ENCODE measurements at places on chromosomes 1 and 21. TPM values are rescaled to one million over a fixed set of nuclear protein-coding genes. Genes with fewer than 3 reads are reported as not detected.

TACSTD2 gene
- 58.5 TPM for polyA plus RNA-seq

FAM167B gene
- polyA plus RNA-seq, result 10.8 TPM

RGS13 gene
- polyA plus RNA-seq, result not detected

FCRL5 gene
- 0.14 TPM for polyA plus RNA-seq

DNA sequence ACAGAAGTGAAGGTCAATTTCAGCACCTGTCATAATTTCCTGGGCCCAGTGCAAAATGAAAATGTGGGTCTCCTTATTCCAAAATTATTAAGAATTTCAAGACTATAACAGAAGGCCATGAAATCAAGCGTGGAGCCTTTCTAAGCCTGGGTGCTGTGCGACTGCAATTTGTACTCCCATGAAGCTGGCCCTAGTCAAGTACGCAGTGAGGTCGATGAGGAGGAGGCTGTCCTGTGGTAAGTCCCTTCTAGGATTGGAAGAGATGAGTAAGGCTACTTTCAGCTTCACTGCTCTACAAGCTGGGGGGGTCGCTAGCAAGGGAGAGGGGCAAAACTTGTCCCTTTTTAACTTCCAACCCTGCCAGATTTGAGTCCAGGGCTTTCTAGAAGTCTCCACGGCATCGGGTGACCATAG, 410 bp upstream of the NUDC start:
- DNase-seq, result no peak

- no peak for DNase-seq
These were observed 13.1 kb upstream of the VAMP4 start for GRCh38 chr1:171754971-171755370.

GRCh38 chr1:210234329-210234757, 1.7 kb downstream of the SERTAD4 start:
- no peak for DNase-seq

DNA sequence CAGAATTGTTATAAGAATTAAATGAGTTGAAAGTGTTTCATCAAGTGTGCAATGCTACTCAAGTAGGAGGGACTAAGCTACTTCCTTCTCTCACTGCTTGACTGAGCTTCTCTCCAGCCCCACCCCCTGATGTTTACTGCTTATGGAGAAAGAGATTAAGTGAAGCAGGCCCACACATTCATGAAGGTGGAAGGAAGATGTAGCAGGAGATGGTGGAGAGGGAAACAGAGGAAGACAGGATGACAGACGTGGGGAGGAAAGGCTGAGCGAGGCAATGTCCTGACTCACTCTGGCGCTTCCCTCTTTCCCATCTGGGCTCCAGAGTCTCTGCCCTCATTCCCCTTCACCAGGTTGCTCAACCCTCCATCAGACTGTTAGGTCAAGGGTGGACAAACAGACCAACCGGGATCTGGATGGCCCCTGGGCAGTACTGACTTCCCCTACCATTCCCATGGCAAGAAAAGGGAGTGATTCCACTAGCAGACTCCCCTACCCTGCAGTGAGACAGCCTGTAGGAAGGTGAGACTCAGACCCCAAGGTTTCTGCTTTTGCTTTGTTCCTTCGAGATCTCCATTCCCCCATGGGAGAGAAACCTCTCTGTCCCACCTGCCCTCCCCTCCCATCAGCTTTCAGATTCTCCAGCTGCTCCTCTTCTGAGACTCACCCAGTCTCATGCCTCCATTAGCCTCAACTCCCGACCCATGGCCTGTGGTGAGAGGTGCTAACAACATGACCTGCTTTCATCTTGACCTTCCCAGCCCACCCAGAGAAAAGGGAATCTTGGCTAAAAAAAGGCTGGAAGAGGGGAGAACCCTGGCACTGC, 3.1 kb upstream of the ARHGEF2 start:
- DNase-seq, result no peak

DNA sequence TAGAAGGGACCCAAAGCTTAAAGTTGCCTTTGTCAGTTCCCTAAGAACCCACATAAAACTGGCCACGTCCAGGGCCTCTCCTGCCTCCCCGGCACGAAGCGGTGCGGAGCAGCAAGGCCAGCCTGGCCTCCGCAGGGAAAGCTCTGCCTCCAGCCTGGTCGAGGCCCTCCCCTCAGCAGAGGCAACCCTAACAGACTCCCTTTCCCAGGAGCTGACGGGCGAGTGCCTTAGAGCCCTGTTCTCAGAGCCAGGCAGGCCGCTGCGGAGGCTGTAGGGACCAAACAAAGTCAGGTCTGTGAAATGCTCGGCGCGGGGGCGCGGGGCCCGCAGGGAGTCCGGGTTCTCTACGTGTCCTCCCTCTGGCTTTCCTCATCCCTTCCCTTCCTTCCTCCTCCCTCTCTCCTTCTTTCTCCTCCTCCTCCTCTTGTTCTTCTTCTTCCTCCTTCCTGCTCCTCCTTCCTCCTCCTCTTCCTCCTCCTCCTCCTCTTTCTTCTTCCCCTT, 40.7 kb downstream of the RIPK4 start:
- no peak for DNase-seq

- DNase-seq, result peak; percentile 27
These were observed 10.6 kb upstream of the COL6A1 start for GRCh38 chr21:45970674-45971615.

DNA sequence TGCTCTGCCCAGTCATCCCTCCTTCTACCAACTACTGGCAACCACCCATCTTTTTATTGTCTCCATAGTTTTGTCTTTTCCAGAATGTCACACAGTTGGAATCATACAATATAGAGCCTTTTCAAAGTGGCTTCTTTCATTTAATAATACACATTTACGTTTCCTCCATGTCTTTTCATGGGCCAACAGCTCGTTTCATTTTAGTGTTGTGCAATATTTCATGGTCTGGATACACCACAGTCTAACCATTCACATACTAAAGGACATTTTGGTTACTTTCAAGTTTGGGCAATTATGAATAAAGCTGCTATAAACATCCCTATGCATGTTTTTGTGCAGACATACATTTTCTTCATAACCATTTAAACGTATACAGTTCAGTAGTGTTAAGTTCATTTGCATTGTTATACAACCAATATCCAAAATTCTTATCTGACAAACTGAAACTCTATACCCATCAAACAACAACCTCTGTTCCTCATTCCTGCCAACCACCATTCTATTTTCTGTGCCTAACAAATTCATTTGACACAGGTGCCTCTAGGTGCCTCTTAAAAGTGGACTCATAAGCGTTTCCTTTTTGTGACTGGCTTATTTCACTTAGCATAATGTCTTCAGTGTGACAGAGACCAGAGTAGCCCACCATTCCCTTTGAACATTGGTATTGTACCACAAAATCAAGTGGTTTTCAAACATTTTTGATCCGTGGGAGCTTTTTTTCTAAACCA, 138.1 kb downstream of the NR5A2 start:
- no peak for DNase-seq

- no peak for DNase-seq
These were observed 716 bp upstream of the HPDL start for GRCh38 chr1:45325851-45326506.

DNA sequence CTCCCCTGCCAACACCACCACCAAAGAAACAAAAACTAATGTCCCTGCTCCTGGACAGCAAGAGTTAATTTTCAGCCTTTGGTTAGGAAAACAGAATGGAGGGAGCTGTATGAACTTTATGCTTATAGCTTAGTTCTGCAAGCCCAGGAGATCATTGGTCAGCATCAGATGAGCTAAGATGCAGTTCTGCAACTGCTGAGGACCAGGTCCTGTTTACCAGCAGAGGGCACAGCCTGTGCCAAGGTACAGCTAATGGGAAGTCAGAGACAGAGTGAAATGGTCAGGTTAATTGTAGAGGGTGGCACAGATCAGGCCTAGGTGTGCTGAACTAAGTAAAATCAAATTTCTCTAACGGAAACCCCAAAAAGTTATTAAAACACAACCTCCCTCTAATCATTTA, 161.3 kb downstream of the ROR1 start:
- DNase-seq, result no peak

DNA sequence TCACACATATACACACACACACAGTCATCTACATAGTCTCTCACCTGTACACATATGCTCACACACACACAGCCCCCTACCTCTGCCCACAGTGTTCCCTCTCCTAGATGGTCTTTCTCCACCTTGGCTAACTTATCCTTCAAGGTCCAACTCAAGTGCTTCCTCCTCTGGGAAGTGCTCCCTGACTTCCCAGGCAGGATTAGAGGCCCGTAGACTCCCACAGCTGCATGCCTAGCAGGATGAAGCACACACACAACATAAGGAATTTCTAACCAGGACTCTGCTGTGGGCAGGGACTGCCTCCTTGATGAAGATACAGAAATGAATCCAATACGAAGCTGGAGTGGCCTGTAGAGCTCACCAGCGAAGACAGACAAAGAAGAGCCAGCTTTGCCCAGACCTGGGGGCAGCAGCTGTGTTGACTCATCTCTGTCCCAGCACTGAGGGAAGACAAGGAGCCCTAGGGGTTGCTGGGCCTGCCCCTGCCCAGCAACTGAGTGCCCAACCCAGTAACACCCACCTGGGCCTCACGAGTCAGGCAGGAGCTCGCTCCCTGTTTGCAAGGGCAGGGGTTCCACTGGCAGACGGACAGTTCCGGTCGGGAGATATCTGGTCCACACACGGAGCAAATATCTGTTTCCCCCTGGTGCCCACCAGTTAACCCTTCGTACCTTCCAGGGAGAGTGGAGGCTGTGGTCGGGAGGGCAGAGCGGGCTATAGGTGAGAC, 100.8 kb downstream of the DMRTB1 start:
- DNase-seq, result no peak

GRCh38 chr1:113388621-113389358, 1.5 kb upstream of the MAGI3 start:
- DNase-seq, result no peak

GRCh38 chr1:162899422-162900146, 38.6 kb upstream of the CCDC190 start:
- DNase-seq, result no peak

- DNase-seq, result no peak
These were observed 467.5 kb upstream of the CXADR start for GRCh38 chr21:17045214-17045853.

- no peak for DNase-seq
These were observed 2.1 kb downstream of the ZFP69 start for GRCh38 chr1:40479156-40479555.

DNA sequence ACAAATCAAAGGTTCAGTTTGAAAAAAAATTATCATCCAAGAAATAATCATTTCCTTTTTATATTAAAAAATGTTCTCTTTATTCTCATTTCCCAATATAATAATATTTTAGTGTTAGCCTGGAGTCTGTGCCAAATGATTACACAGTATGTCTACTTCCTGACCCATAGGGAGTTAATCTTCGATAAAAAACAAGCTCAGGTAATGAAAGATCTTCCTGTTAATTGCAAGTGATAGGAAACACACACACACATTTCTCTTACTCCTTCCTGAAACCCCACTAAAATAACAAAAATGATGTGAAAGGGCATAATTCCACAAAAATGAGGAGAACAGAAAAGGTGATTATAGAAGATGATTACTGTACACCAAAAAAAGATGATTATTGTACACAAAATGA, 123.5 kb upstream of the CXADR start:
- no peak for DNase-seq

DNA sequence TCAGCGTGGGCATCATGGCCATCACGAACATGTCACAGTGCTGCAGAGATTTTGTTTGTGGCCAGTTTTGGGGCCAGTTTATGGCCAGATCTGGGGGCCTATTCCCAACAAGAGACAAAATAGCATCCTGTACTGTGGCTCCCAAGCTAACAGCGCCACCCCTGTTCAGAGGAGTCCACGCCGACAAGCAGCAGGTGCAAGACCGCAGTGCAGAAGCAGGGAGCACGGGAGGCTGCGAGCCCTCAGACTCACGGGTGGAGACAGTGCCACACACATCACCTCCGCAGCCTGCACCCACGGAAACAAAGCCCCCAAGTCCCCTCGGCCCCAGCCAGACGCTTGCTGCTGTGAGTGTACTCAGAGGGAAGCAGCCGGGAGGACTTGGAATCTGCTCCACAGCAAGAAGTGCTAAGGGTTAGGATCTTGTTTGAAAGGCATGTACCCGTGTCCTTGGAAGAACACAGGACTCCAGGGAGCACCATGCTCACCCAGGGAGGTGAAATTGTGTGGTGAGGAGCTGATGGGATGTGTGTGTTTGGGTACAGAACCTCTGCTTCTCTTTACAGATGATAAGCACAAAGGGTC, 7.1 kb downstream of the TCP10L start:
- DNase-seq, result no peak

DNA sequence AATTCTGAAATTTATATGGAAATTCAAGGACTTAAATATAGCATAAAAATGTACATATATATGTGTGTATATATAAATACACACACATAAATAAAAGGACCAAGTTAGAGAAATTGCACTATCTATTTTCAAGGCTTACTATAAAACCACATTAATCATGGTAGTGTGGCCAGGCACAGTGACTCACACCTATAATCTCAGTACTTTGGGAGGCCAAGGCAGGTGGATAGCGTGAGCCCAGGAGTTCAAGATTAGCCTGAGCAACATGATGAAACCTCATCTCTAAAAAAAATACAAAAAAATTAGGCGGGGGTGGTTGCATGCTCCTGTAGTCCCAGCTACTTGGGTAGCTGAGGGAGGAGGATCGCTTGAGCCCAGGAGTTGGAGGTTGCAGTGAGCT, 171.4 kb upstream of the GORAB start:
- DNase-seq, result no peak

GRCh38 chr1:171350594-171350993, 36.6 kb downstream of the FMO4 start:
- DNase-seq, result no peak

- no peak for DNase-seq
These were observed 452.9 kb downstream of the MATN1 start for GRCh38 chr1:30270461-30270860.

GRCh38 chr21:33196941-33197374, 32.8 kb upstream of the IFNAR2 start:
- peak; percentile 69 for DNase-seq

DNA sequence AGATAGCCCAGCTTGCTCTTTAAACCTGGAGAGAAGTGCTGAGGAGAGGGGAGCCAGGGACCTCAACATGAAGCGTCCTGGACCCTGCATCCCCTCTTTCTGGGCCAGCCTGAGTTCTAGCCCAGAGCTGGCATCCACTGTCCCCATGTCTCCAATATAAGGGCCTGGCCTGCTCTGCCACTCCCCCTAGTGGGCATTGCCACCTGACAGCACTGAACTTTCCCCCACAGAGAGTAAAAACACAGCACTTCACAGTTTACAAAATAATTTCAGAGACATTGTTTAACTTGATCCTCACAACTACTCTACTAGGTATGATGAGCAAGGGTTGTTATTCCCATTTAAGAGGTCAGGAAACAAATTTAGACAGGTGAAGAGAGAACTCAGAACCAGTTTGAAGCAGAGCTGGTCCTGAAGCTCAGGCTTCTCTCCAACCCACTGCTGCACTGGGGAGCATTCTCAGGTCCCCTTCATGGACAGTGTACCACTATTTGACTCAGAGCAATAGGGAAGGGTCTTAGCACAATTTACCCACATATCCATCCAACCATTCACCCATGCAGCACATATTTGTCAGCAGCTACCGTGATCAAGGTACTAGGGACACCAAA, 151.2 kb downstream of the DMRTA2 start:
- no peak for DNase-seq

DNA sequence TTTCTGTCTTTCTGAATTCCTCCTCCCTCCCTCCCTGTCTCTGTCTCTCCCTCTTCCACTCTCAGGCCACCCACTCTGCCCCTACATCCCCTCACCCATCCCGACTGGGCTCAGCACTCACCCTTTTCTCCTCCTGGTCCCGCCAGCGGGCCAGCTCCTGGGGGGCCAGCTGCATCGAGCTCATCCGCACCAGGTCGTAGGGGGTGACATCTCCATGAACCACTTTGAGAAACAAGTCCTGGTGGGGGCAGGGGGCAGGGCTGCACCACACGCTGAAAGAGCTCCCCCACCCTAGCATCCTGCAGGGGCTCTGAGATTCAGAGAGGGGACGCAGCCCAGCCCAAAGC, 17.8 kb downstream of the SPOCD1 start:
- no peak for DNase-seq

All from left renal pelvis (tissue), 4 donors.